ENCODE measurements at places on chromosomes 5 and 9.
A peak's percentile ranks its signal among the peaks of the same experiment; 100 is the strongest.

DNA sequence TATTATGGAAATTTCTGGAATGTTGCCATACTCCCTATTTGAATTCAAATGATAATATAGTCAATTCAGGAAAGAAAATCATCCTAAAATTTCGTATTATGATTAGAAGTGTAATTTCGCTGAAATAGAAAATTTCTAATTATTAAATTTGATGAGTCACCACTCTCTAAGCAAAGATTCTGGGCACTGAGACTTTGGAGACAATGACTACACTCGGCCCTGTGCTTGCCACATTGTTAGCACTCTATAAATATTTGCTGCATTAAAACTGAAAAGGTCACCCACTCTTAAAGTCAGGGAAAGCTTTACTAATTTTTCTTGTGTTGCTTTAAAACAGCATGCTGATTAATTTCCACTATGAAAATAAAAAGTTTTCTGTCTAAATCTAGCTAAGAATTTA is 240.3 kb downstream of the TLE4 start:
- no peak for DNase-seq

- no peak for DNase-seq
These were observed 95.5 kb upstream of the RAPGEF1 start for GRCh38 chr9:131835151-131835910.

DNA sequence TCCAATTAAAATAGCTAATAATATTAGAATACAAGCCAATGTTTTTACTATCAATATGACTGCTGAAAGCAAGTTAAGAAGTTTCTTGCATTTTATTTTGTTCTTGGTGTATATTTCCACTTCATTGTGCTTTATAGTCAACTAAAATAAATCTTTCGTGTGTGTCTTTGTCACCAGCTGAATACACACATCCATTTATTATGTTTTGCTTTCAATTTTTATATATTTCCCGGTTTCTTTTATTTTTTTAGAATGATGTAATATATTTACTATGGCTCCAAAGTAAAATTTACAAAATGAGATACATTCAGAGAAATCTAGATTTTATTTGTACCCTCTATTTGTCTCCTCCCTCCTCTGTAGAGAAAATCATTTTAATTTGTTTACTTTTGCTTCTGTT is 495.9 kb upstream of the PAPPA start:
- DNase-seq = no peak

- DNase-seq = no peak
These were observed 24.8 kb upstream of the ERAP2 start for GRCh38 chr5:96851312-96852062.

DNA sequence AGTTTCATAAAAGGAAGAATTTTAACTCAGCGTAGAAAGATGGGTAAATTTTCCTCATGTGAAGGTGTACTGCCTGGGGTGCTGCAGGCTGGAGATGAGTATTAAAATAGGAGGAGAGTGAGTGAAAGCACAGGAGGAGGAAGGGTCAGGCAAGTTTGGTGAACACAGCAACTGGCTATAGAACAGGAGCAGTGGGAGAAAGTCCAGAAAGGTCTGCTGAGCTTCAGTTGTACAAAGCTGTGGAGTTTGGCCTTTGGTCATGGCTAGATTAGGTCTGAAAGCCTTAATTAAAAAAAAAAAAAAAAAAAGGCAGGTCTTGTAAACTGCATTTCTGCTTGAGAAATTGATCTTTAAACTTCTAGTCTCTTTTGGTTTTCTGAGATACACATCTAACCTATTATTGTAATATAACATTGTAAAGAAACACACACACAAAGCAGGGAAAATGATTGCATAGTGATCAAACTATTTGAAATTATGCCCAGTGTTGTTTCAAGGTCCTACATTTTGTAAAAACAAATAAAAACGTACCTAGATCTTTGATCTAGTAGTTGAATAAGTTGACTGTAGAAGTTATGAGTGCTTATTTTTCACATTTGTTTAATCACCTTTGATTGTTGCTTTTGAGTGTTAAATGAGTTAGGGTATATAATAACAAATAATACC is 43.6 kb downstream of the MAP3K1 start:
- no peak for DNase-seq

GRCh38 chr5:150568663-150569062 is 60.7 kb downstream of the NDST1 start:
- no peak for DNase-seq

DNA sequence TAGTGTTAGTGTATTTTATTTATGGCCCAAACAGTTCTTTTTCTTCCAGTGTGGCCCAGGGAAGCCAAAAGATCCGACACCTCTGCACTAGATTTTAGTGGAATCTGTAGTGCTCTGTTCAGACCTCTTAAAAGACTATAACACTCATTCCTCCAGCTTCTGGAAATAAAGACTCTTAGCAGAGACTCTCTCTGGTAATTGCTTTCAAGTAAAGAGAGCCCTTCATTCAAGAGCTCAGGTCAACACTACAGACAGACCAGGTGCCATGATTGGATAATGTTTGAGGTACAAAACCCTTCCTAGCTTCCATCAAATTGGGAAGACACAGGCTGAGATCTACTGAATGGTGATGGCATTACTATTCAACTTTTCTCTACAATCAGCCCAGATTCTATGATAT is 255.8 kb downstream of the PRDM9 start:
- peak; percentile 37 for DNase-seq

DNA sequence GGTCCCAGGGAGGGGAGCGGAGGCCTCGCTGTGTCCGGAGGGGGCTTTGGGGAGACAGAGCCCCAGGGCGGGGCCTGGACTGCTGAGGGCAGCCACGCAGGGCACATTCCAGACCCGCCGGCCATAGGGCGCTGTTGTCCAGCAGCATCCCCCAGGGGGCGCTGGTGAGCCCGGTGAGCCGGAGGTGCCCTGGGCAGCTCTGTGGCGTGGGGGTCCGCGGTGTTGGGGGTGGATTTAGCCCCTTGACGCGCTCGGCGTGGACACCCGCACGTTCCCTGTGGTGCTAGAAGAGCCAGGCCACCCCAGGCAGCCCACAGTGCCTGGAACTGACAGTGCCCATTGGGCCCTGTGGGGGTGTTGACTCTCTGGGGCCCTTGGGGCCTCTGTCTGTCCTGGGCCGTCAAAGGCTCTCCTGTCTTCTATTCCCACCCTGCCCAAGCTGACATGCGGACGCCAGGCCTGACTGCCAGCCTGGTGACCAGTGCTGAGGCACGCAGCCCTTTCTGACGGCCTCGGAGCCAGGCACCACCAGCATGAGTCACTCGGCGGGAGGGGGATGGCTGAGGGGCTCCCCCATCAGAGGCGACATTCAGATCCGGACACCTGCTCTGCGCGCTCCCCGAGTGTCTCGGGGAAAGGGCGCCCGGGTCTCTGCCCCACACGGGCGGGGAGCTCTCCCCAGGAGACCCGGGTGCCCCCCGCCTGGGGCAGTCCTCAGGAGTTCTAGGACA is 23.9 kb downstream of the TPPP start:
- no peak for DNase-seq

GRCh38 chr5:133244242-133244641 is 192.4 kb downstream of the HSPA4 start:
- DNase-seq = peak; percentile 53

DNA sequence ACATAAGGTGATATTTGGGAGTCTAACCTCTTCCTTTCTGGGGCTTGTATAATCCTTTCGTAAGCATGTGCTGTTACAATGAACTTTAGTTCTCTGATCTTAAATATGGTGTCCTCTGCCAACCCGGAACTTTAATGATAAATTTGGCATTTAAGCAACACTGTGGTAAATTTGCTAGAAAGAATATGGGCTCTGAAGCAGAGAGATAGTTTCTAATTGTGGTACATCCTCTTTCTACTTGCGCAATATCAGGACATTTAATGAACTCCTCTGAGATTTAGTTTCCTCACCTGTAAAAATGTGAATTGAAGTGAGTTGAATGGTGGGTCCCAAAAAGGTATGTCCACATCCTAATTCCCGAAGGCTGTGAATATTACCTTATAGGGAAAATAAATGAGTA is 364.7 kb downstream of the CAAP1 start:
- DNase-seq = no peak

GRCh38 chr5:168047669-168048111 is 243.8 kb upstream of the WWC1 start:
- no peak for DNase-seq

DNA sequence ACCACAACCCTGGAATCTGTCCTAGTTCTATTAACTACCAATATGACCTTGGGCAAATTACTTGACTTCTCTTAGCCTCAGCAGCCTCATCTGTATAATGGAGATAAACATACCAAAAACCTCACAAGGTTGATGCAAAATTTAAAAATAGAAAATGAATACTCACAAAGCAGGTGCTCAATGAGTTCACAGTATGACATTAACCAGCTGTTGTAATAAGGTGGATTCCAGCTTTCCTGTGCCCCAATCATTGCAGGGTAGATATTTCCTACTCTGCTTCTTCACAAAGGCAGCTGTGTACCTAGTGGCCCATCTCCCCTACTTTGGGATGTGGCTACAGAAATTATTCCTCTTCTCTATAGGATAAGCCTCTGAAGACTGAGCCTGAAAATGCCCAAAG is 8.8 kb downstream of the HTR4 start:
- no peak for DNase-seq

DNA sequence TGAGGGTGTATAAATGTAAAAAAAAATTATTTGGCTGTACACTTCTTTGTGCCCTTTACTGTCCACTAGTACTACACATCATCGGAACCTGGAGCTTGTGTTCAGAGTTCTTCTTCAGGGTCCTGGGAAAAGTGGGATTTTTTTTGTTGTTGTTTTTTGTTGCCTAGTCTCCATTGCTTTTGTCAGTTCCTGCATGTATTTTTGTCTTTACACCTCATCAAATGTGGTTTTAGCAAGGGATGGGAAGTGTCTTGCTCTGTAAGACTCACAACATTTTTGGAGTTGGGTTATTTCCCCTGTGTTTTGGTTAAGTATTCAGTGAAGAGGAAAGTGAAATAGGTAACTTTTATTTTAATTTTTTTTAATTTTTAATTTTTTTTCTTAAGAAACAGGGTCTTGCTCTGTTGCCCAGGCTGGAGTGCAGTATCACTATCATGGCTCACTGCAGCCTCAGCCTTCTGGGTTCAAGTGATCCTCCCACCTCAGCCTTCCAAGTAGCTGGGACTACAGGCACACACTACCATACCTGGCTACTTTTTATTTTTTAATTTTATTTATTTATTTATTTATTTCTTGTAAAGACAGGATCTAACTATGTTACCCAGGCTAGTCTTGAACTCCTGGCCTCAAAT is 40.7 kb downstream of the GARNL3 start:
- DNase-seq = no peak

DNA sequence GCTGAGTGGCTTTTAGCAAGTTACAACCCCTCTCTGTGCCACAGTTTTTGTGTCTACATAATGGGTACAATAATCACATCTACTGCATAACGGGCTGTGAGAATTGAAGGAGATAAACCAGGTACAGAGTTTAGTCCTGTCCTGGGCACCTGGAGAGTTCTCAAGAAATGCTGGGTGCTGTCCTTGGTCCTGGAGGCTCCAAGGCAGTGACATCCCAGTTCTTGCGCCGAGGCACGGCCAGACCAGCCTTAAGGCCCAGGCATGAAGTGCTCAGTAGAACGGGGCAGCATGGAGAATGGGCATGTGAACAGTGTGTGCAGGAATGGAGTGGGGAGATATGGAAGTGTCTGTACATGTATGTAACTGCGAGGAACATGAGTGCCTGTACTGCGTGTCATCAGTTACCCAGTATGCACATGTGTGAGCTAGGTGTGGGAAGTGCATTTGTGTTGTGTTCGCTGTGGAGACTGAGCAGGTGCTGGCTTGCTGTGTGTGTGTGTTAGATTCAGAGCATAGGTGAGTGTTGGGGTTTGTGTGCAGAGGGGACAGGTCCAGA is 6.3 kb upstream of the UNC5A start:
- no peak for DNase-seq

- DNase-seq = no peak
These were observed 11.6 kb upstream of the RFK start for GRCh38 chr9:76405868-76406267.

DNA sequence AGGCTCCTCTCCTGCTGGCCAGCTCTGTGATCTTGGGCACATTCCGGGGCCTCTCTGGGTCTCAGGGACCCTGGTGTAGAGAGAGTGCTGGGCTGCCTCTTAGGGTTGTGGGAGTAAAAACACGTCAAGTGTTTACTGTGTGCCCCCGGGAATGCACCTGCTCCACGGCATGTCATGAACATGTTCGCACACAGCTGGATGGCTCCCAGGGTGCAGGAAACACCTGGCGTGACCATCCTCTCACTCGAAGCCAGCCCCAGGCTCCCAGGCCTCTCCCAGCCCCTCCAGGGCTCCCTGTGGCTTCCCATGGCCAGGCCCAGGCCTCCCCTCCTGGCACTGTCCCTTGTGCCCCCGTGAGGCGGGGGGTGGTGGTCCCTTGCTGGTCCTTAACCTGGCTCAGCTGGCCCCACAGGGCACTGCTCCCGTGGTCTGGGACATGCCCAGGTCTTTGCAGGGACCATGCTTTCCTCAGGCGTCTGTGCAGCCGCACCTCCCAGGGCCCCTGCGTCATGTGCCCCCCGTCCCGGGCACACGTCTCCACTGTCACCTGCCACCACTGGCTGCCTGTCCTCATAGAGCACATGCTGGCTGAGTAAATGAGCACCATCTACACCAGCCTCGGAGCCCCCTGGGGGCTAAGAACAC is 44.9 kb downstream of the SLC6A3 start:
- DNase-seq = no peak

DNA sequence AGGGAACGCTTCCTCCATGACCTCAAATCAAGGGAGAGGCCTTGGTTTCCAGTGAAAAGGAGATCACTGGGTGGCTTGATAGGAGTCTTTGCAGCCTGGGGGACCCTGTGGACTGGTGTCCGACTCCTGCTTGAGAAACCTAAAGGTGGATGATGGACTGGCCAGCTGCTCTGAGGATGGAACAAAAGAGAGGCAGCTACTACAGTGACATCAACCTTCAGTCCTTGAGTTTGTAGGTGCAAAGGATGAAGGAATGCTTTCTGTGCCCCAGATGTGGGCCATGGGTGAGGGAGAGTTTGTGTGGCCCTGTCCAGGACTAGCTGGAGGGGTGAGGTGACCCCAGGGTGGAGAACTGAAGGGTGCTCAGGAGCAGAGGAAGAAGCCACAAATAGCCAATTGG is 114.4 kb upstream of the TBC1D2 start:
- no peak for DNase-seq

DNA sequence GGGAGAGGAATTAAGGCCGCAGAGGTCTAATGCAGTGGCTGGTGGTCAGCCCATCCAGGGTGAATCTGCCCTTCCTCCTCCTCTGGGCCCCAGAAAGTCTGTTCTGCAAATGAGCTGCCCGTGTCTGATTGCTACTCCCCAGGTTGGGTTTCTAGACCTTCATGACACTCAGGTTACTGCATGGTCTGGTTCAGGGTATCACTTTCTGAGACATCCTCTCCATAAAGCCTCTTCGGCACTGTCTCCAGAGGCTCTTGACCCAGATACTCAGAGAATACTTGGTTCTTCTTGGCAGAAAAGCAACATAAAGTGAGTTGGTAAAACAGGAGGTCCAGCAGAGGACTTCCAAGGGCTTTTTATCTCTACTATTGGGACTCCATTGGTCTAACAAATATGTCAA is 62.5 kb upstream of the GDNF start:
- DNase-seq = no peak
